ENCODE measurements at places on chromosomes 2 and 18.
A peak's percentile ranks its signal among the peaks of the same experiment; 100 is the strongest.

DNA sequence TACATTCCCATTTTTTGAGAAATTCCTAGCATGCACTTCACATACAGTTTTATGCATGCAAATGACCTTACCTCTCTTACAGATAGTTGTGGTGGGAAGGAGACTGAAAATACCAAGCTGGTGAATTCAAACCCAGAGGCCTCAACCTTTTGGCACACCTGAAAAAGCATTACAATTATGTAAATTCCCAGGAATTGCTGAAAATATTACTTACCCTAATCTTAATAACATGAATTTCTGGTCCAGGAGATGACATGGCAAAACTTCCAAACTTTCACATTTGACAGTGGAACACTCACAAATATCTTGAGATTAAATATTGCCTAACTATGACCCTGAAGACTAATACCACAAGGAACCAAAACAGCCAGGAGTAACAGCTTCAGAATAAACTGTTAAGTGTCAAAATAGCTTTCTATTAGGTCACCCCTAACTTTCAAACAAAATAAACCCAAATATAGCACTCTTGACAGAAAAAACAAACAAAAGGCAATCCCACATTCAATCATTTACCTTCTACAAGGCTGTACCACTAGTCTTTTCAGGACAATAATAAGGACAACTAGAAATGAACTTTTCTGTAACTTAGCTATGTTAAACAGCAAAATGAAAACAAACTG is 10.9 kb upstream of the PEX13 start:
- DNase-seq: no peak

- DNase-seq: no peak
Observed at GRCh38 chr2:26483957-26484565, 6.1 kb upstream of the OTOF start.

DNA sequence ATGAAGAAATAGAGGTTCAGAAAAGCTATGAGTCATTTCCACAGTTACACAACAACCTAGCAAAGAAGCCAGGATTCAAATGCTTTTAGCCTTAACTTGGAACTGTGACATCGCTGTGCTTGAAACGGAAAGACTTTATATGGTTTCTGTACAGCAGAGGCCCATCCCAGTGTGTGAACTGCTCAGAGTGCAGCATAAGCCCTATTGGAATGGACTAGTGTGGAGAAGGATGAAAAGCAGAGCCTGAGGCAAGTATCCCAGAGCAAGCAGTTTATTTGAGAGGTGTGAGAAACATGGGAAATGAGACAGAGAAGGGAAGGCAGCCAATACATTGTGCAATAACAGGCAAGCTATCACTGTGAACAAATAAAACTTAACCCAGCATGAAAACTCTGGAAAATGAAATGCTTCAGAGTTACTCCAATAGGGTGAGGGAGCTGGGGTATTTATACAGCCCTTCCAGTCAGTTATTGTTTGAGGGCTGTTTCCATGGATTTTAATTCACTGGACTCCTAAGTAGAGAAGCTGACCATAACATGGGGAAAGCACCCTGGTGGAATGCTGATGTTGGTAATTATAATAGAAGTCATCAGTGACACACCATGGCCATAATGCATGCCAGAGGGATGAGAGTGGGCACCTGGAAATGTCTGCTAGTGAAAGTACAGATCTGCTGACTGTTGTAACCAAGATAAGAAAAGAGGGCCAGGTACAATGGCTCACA is 254.0 kb upstream of the POU3F3 start:
- DNase-seq: peak; percentile 44

GRCh38 chr2:38461470-38461869 is 84.4 kb upstream of the ATL2 start:
- DNase-seq: no peak

GRCh38 chr18:79680100-79680879 is 687 bp downstream of the CTDP1 start:
- peak; percentile 20 for DNase-seq

DNA sequence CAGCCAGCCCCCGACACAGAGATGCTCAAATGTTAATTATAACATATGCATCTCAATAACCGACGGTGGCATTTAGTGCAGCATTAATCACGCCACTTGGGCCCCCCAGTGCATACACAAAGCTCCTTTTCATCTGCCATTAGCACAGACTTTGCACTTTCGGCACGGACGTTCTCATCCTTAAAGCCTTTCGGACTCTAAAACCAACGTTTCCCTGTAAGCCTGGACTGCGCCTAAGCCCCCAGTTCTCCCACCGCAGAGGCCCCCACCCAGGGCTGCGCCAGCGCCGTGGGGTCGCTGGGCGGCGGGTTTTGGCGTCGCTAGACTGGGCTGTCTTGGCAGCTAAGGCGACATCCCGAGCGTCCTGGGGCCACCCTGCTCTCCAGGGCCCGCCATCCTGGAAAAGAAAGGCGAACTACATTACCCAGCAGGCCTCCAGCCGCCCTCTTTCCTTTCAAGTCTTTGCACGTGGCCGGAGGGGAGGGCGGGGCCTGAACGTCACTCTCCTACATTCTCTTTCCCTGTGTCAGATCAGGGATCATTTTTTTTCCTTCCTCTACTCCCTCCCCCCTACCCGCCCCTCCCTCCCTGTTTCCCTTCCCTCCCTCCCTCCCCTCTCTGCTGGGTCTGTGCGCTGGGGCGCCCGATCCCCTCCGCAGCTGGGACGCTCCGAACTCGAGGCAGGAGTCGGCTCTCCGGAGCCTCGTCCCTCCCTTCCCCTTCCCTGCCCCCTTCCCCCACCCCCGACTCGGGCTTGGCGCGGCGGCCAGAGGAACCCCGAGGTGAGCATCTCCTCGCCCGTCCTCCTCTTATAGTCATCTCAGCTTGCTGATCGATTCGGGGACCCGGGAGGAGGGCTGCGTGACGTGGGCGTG is at the start of gene CTIF:
CTIF (plus strand) TSS at position 501 of the 875 bp plus-strand sequence. CDS start 80,535 bp downstream, outside the sequence.
- DNase-seq: peak; percentile 98

GRCh38 chr2:179652296-179652695 is 209.1 kb downstream of the ZNF385B start:
- no peak for DNase-seq

DNA sequence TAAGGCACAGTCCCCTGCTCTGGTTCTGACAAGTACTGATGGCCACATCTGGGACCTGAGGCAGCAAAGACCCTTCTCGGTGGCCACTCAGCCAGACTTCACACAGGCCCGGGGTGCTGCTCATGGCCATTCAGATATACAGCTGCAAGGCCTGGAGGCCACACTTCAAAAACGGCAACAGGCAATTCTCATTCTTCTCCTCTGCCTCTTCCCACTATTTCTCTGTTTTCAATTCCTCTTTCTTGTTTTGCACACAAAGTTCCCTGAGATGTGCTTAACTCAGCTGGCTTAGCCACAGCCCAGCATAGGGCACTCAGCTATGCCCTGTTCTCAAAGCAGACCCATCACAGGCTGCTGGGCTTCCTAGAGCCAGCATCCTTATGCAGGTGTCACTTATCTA is 29.9 kb downstream of the PTPN18 start:
- no peak for DNase-seq

- DNase-seq: no peak
Observed at GRCh38 chr2:173524256-173524955, 169.7 kb downstream of the CDCA7 start.

DNA sequence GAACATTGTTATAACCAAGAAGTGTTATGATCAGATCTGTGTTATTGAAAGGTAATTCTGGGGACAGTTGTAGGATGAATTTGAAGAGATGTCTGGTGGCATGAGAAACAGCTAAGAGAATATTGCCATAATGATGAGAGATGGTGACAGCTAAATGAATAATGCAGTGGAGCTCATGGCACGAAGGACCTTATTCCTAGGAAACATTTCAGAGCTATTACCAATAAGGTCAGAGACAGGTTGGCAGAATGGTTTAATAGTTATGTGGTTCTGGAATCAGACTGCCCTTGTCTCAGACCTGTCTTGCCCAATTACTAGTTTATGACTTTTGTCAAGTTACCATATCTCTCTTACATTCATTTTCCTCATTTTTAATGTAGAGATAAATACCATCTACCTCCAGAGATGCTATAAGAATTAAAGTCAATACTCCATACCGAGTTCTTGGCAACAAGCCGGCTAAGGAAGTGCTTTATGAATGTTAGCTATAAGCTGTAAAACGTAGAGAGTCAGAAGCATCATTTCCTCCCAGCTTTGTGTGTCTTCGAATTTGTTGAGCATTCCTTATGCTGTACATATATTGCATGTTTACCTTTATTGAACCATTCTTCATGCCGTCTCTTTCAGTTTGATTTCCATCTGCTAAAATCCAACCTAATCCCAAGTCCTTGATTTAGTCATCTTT is 73.6 kb upstream of the COL5A2 start:
- DNase-seq: peak; percentile 68

DNA sequence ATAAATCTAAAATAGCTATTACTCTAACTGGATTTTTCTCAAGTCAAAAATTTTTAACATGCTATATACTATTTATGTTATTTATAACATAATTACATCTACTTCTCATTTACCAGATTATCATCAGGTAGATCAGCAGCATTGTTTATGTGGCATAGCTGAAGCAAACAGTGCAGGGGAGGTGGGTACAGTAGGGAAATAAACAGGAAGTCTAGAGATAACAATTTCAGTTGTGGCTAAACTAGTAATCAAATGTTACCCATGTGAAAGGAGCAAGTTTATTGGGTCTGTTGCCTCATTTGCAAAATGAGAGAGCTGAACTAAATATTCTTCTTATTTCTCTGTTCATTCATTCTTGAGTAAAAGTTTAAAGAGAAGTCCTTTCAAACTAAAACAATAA is 27.7 kb downstream of the GFPT1 start:
- DNase-seq: no peak

DNA sequence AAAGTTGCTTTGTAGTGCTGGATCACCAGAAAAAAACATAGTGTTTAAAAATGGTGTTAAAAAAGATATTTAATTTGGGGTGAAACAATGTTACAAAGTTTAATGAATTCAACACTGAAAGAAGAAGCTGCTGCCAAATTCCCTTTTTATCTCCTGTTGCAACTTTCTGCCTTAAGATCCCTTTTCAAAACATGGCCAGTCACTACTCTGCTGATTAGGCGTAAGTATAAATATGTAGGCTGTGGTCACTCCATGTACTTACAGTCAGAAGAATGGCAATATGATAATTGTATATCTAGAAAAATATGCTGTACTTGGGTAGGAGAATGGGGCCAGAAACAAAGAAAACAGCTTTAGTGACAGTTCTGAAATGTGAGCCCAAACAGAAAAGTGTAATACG is 123.5 kb upstream of the ZBTB14 start:
- no peak for DNase-seq

- DNase-seq: peak; percentile 45
Observed at GRCh38 chr2:200640176-200640575, 54.4 kb downstream of the AOX1 start.

DNA sequence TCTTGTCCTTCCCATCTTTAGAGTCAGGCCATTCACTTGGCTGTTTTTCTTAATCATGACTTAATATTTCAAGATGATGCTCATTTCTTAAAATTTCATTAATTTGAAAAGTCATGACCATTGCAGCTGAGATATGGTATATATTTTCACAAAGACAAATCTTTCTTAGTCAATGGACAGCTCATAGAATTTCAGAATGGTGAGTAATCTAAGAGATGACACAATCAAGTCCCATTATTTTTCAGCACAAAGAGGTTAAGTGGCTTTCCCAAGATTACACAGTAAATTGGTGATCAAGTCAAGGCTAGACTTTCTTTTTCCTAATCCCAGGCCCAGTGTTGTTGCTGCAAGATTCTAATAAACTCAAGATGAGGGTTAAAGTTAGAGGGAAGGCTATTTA is 34.4 kb upstream of the NT5C1B start:
- peak; percentile 71 for DNase-seq

- DNase-seq: no peak
Observed at GRCh38 chr2:17441055-17441771, 77.0 kb downstream of the RAD51AP2 start.

GRCh38 chr2:42050010-42050702 is 2.3 kb downstream of the PKDCC start:
- no peak for DNase-seq

GRCh38 chr18:42080340-42080739 is 125.3 kb downstream of the PIK3C3 start:
- DNase-seq: no peak

DNA sequence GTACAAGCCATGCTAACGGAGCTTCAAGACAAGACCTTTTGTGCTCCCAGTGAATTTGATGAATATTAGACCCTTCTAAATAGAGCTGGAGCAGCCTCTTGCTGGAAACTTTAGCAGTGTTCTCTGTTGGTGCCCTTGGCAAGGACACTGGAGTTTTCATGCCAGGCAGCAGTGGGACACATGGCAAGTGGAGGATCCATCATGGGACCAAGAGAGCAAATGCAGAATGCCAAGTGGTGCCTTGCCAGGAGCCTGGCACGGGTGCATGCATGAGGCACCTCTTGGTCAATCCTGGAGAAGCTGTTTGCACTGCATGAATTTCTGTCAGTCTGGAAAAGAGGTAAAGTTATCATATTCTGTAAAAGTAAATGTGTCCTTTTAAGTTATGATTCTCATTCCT is 59.1 kb downstream of the NETO1 start:
- no peak for DNase-seq

- no peak for DNase-seq
Observed at GRCh38 chr2:85174943-85175342, 41.8 kb downstream of the TCF7L1 start.

- no peak for DNase-seq
Observed at GRCh38 chr18:22176420-22177326, 7.3 kb downstream of the GATA6 start.

DNA sequence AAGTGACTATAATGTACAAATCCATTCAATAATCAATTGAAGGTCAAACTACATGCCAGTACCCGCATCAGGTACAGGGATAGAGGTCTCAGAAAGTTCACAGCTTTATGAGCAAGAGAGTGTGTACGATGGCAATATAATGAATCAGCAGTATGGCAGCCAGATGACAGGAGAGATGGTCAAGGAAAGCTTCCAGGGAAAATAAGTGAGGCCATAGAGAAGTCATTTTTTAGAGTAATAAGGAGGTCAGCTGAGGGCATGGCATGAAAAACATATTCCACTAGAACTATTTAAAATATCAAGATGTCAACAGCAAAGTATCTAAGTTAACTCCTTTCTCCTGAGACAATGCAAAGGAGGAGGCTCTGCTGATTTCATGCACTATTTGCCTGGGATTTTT is 108.0 kb downstream of the SLC8A1 start:
- peak; percentile 66 for DNase-seq

DNA sequence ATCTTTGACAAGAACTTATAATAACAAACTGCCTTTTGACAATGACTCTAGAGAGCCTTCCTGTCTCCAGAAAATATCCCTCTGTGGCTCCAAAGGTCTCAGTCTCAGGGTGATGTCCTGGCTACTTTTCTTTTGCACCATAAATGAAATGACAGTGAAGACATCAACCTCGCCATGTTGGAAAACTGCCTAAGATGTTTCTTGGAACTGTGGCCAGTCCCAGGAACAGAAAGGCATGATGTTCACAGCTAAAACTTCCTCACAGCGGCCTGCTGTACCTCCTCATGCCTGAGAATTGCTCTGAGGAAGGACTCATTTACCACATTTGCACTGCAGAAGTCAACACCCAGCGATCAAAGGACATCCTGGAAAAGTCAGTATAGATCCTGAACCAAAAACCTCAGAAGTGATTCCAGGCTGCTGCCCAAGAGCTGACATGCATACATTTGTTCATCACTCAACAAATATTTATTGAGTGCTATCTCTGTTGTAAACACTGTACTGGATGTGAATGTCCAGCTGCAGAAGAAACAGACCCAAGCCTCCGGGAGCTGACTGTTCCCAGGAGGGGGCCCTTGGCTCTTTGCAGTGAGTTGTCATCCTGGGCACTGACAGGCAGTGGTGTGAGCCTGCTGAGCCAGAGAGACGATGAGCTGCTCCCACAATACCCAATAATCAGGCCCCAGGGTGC is 64.3 kb upstream of the ACSL3 start:
- DNase-seq: peak; percentile 10

Data from fibroblast of skin of abdomen (primary cell).